ENCODE measurements at places on chromosomes 7 and 10.

- DNase-seq = no peak
These were observed 1019.4 kb downstream of the TYW1 start for GRCh38 chr7:68015978-68016532.

- no peak for DNase-seq
These were observed 513.6 kb downstream of the HTR7 start for GRCh38 chr10:90344226-90344625.

DNA sequence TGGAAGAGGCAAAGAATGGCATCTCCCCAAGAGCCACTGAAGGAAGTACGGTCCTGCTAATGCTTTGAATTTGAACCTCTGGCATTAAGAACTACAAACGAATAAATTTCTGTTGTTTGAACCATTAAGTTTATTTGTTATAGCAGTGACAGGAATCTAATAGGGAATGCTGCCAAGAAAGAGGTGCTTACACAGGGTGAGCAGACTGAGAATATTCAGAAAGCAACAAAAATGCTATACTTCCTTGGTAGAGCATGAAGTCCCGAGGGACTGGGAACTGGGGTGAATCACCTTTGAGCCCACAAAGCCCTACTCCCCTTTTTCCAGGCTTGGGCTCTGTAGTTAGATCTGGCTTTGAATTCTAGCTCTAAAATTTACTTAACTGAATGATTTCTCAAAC is 45.0 kb downstream of the PANK1 start:
- no peak for DNase-seq

DNA sequence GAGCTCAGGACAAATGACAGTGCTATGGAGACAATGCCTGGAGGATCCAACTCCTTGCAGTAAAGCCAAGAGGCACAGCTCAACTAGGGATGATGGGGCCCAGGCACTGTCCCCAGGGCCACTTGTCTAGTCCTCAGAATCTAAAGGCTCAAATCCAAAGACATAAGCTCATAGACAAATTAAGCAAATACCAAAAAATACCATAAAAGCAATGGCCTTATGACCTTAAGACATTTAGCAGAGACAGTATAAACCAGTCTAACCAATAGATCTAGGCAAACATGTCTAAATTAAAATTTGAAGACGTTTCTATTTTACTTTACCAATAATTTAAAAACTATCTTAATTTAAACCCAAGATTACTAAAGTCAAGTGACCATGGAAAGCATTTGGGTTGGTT is 14.8 kb upstream of the MKLN1 start:
- DNase-seq = no peak

GRCh38 chr10:96896884-96897589 is 64.9 kb downstream of the LCOR start:
- no peak for DNase-seq

GRCh38 chr10:52105301-52105700 is 208.8 kb upstream of the DKK1 start:
- DNase-seq = no peak

GRCh38 chr10:12972146-12972545 is 29.4 kb downstream of the CCDC3 start:
- DNase-seq = no peak

- no peak for DNase-seq
These were observed 81.2 kb downstream of the RAMP3 start for GRCh38 chr7:45238806-45239205.

- DNase-seq = no peak
These were observed 35.7 kb downstream of the CCAR1 start for GRCh38 chr10:68756766-68757165.

DNA sequence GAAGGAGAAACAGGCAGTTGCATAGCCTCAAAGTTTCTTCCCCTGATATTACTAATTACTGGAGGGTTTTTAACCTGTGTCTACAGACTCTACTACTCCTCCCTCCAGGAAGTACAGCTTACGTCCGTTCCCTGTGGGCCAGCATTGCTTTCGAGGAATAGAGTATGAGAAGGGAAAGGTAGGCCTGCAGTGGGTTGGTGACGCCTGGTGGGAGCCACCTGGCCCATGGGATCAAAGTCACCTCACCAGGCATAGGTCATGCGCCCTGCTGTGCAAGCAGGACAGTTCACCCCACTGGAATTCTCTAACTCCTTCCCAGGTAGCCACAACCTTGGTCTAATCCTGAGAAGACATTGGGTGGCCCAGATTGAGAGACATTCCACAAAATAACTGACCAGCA is 29.8 kb downstream of the LMTK2 start:
- DNase-seq = no peak

- DNase-seq = peak; percentile 24
These were observed 220.2 kb downstream of the DGKI start for GRCh38 chr7:137626469-137627067.

- no peak for DNase-seq
These were observed 439.6 kb downstream of the TNS3 start for GRCh38 chr7:47142169-47142866.

DNA sequence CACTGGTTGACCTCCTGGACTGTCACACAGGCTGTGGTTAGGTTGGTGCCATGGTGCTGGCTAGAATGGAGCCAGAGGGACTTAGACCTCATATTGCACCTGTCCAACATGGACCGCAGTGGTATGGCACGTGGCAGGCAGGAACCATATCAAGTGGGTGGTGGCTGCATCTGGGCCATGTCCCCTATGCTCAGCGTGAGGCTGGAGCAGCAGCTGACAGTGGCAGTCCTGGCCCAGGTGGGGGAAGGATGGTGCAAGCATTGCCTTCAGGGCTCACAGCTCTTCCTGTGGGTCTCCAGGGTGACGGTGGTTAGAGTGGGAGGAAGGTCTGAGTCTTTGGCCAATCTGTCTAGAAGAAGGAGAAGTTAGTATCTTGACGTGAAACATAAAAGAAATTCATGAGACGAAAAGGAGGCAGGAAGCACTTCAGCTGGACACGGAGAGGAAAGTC is 54.5 kb upstream of the PFKFB3 start:
- DNase-seq = no peak

DNA sequence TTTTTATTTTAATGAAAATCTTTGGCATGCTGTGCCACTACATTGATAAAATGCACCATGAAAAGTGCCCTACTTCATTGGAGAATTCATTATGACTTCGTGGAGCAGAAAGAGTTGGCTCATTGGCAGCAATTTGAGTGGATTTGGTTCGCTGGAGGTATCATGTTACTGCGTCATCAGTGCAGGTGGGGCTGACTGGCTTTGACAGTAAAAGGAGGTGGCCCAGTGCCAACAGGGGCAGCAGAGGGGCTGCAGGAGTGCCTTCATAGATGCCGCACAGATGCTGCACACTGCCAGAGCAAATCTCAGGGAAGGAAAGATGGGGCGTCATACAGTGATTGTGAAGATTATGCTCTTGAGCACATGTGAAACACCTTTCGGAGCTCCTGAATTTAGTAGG is 22.2 kb downstream of the FZD1 start:
- DNase-seq = no peak

DNA sequence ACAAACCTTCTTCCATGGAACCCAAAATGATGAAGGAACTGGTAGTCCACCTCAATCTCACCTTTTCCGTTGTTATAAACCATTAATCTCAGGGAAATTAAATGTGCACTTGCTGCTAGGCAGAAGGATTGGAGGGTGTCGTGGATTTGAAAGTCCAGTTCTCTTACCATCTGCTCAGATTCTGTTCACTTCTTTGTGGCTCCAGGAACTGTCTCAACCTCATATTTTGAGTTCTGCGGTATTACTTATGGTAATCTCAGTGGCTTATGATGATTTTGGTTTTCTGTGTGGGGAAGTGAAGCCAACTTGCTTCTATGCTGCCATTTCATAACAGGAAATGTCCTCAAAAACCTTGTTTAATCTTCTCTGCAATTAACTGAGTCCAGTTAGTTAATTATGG is 136.4 kb downstream of the CDC14C start:
- DNase-seq = no peak

- DNase-seq = no peak
These were observed 10.1 kb upstream of the HPS1 start for GRCh38 chr10:98456686-98457482.

GRCh38 chr10:104246976-104247375 is 7.7 kb upstream of the GSTO1 start:
- no peak for DNase-seq

DNA sequence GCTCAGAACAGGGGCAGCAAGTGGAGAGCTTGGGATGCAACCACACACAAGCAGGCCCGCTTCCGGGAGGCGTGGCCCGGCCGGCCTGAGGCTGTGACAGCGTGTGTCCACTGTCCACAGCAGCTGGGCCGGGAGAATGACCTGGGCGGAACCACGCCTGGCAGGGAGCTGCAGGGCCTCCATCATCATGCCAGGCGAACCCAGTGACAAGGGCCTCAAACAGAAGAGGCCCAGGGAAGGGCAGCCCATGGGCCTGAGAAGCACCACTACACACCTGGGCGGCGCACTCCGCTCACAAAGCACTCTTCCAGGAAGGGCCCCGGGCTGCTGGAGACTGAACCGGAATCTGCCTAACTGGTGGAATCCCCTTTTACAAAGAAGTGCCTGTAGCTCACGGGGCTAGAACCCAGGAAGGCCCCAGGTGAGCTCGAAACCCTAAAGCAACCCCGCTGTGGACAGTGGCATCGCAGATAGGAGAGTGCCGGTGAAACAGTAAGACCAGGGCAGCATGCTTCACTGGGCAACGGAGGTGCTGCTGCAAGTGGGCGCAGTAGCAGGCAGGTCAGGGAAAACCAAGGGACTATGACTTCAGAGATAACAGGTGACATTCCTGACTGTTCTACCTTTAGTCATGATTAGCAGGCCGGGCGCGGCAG is 66.0 kb downstream of the MAD1L1 start:
- DNase-seq = no peak

DNA sequence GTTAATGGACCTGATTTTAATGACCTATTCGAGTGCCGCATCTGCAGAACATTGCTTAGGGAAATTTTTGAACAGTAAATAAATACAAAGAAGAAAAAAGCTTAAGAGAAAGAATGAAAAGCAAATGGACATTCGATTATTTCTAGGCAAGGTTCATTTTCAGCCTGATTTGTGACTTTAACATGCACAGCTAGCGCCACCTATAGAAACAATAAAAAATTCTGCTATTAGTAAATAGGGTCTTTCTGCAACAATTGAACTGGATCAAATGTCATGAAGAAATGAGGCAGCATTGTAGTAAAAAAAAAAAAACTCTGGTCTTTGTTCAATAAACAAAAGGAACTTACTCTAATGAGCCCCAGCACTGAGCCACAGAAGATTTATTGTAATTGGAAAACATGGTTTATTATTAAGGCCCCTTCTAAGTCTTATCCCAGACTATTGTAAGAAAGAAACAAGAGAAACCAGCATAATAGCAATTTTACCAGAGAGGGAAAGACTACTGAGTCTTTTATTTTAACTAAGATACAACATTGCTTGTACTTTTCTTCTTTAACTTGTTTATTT is 41.4 kb upstream of the GHITM start:
- no peak for DNase-seq

DNA sequence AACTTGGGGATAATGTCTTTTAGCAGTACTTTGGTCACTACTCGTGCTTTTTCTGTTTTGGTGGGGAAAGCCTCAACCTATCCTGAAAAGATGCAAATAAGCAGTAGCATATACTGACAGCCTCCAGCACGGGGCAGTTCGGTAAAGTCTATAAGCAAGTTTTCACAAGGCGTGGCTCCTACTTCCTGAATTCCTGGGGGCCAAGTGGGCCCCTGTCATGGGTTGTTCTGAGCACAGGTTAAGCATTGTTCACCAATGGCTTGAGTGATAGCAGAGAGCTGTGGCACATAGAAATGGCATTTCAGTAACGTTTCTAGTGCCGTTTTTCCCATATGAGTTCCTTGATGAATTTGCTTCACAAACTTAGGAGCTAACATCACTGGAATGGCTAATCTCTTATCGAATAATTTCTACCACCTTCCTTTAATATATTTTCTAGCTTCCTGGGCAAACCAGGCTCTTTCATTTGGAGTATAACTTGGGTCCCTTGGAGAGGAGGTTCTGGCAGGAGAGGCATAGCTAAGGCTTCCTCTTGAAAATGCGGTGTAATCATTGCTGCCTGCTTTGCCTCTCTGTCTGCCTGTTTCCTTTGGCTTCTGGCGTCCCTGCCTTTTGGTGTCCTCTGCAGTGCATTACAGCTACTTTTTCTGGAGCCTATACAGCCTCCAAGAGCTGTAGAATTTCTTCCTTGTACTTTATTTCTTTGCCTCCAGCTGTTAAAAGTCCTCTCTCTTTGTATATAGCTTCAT is 11.7 kb upstream of the ZNF239 start:
- DNase-seq = no peak

- DNase-seq = no peak
These were observed 119.9 kb upstream of the AHR start for GRCh38 chr7:17178545-17178944.

DNA sequence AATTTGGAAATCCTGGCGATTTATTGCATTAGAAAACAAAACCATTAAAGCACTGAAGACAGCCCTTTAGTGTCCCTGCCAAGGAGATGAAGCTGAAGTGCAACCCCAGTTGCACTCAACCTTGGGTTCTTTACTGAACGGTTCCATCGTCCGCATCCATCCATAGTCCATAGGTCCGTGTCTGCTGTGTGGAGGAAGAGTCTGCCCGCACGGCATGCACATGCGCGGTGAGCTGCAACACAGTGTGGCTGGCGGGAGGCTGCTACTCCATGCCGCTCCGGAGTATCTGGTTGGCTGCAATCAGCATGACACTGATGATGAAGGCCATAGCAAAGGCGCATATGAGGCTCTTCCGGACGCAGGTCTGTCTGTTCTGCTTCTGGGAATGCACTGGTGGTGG is 624.6 kb downstream of the CALN1 start:
- no peak for DNase-seq

- no peak for DNase-seq
These were observed 73.5 kb downstream of the HERC4 start for GRCh38 chr10:68001539-68001938.

GRCh38 chr7:37930226-37930948 is 9.9 kb downstream of the EPDR1 start:
- no peak for DNase-seq

DNA sequence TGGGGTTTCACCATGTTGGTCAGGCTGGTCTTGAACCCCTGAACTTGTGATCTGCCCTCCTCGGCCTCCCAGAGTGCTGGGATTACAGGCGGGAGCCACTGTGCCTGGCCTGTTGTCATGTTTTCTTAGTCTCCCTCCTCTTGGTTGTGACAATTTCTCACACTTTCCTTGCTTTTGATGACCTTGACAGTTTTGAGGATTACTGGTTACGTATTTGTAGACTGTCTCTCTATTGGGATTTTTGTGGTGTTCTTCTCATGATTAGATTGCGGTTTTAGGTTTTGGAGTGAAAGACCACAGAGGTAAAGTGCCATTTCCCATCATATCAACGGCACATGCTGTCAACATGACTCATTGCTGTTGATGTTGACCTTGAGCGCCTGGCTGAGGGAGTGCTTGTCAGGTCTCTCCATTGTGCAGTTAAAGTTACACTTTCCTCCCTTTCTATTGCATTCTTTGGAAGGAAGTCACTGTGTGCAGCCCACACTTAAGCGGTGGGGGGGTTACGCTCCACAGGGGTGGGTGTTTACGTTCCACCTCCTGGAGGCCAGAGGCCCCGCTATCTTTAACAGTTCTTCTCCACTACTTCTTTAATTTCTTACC is 10.8 kb downstream of the NEURL1 start:
- DNase-seq = no peak

GRCh38 chr10:21519397-21519933 is 6.0 kb downstream of the SKIDA1 start:
- no peak for DNase-seq

All from left cardiac atrium (tissue), 4 donors.